ENCODE measurements at places on chromosomes 5 and 9.

DNA sequence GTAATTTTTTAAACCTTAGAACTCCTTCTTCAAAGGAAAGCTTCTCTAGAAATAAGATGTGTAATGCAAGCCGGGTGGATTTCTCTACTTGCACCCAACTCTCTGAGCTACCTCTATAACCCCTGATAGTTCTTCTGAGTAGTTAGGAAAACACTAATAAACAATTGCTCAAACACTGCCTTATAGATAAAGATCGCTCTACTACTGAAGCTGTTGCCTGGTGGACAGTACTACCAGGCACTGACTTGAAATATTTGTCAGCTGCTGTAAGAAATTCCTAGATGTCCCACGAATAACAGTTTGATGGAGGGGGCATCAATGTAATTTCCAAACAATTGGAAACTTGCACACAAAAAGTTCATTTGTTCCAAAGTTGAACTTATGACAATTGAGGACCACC is 42.0 kb downstream of the NR3C1 start:
- DNase-seq: no peak

DNA sequence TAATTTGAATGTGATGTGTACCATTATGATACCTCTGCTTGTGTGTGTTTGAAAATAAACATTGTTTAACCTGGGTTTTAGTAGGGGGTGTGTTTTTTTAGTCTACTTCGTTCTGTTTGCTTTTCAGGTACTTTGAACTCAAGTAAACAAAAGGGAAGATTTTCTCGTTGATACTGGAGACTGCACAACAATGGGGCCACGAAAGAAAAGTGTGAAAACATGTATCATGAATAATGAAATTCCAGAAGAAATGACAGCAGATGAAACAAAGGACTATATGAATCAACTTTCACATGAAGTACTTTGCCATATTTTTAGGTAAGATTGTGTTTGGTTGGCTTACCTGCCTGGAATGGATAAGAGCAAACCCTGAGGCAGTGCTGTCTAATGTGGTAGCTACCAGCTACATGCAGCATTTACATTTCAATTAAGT is 10.8 kb downstream of the FBXO38 start:
- DNase-seq: no peak

DNA sequence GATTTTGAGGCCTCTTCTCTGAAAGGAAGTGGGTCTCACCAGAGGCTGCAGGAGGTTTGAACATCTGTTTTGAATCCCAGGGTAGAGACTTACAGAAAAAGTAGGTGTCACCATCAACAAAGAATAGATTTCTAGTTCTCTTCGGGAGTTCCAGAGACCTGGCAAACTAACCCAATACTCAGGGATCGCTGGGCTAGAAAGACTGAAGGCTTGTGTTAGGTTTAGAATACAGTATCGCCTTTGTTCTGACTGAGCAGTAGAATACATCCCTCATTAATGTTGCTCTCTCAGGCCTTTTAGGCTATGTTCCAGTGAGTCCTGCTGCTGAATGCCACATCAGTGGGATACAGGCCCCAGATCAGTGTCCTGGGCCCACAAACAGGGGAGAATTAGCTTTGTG is 27.2 kb downstream of the RUSC2 start:
- DNase-seq: no peak

- DNase-seq: no peak
These were observed 18.9 kb upstream of the GPX8 start for GRCh38 chr5:55140908-55141665.

DNA sequence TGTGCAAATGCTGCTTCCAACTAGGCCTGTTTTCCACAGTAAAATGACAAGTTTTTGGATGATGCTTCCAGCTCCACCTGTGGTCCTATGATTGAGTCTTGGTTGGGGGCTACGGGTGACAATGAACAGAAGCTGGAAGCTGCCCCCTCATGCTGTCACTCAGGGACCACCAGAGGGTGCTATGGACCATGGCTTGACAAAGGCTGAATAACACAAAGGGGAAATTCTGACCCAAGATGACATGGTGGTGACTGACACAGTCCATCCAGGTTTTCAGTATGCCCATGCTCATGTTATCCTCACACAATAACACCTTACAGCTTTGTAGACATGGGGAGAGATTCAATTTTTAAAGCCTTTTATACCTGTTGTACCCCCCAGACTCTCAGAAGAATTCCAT is 23.9 kb upstream of the SAP30L start:
- no peak for DNase-seq

All from activated CD8-positive, alpha-beta memory T cell treated with anti-CD3 and anti-CD28 coated beads for 1 hour (primary cell).